ENCODE measurements at places on chromosomes 1 and 21.
A peak's percentile ranks its signal among the peaks of the same experiment; 100 is the strongest.

DNA sequence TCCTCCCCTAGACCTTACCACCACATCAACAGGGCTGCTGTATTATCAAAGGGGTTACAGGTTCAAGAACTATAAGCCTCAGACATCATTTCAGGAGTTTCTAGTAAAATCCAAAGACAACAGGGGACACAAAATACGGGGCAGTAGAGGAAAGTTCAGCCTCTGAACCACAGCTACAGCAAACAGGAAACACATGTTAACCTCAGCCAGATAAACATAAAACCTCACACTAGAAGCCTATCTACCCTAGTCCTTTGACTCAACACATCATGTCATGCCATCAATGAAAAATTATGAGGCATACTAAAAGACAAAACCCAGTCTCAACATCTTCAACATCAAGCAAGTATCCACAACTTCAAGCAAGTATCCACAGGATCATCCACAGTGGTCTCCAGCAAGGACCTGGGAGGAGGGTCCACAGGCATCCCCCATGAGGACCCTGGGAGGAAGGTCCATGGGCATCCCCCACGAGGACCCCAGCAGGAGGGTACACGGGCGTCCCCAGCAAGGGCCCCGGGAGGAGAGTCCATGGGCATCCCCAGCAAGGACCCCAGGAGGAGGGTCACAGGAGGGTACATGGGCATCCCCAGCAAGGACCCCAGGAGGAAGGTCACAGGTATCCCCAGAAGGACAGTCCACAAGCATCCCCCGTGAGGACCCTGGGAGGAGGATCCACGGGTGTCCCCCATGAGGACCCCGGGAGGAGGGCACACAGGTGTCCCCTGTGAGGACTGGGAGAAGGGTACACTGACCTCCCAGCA lies 440.0 kb downstream of the MATN1 start:
- no peak for DNase-seq

- DNase-seq: peak; percentile 66
These were observed 4.2 kb upstream of the ADORA3 start for GRCh38 chr1:111507411-111508201.

DNA sequence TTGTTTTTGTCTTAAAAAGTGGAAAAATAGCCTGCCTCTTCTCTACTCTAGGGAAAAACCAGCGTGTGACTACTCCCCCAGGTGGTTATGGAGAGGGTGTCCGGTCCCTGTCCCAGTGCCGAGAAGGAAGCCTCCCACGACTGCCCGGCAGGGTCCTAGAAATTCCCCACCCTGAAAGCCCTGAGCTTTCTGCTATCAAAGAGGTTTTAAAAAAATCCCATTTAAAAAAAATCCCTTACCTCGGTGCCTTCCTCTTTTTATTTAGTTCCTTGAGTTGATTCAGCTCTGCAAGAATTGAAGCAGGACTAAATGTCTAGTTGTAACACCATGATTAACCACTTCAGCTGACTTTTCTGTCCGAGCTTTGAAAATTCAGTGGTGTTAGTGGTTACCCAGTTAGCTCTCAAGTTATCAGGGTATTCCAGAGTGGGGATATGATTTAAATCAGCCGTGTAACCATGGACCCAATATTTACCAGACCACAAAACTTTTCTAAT lies 35.0 kb upstream of the TDRD10 start:
- no peak for DNase-seq

DNA sequence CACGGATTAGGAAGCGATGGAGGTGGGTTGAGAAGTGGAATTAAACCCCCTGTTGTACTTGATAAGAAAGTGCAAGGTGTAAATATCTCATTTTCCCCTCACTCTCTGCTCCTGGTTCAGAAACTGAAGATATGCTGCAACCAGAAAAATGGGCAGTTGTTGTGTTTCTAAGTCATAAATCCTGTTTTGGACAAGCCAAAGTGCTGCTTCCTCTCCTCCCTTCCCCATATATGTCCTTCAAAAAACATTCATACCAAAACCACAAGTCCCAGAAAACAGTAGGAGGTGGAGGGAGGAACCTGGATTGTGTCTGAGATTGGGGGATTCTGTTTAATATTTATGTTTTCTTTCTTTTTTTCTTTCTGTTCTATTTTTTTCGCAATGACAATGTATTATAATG lies 13.6 kb upstream of the ZNF362 start:
- DNase-seq: no peak

- no peak for DNase-seq
These were observed 32.4 kb downstream of the PRPF38A start for GRCh38 chr1:52436817-52437216.

- no peak for DNase-seq
These were observed at the start of gene KIAA0319L for GRCh38 chr1:35557118-35557610. KIAA0319L (minus strand) TSS chr1:35557403; CDS start chr1:35554491, 2,912 bp downstream.

DNA sequence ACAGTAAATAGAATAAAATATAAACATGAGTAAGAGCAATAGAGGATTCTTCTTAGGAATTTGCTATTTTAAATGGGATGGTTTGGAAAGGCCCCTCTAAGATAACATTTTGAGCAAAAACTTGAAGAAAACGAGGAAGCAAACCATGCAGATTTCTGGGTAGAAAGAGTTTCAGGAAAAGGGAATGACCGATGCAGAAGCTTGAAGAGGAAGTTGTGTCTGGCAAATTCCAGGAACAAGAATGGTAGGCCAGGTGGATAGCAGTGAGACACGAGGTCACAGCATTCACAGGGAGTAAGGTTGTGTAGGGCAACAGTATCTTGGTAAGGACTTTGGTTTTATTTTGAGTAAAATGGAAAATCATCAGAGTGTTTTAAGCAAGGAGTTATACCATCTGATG lies 108.9 kb downstream of the PEX14 start:
- no peak for DNase-seq

DNA sequence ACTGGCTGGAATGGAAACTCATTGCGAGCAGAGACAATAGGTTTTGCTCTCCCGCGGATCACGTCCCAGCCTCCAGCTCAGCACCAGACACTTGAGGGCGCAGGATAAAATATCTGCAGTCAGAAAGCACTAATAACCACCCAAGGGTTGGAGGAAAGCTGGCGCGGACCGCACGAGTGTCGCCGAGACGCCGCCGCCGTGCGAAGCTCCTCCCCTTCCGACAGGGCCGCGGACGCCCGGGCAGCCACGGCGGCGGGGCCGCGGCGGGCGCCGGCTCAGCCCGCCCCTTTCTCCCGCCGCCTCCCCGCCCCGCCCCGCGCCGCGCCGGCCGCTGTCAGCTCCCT lies at the start of gene CMPK1:
Gene CMPK1, plus strand, starts transcription at position 213 of the 344 bp plus-strand sequence. CDS start 156 bp downstream, outside the sequence.
- DNase-seq: peak; percentile 85

DNA sequence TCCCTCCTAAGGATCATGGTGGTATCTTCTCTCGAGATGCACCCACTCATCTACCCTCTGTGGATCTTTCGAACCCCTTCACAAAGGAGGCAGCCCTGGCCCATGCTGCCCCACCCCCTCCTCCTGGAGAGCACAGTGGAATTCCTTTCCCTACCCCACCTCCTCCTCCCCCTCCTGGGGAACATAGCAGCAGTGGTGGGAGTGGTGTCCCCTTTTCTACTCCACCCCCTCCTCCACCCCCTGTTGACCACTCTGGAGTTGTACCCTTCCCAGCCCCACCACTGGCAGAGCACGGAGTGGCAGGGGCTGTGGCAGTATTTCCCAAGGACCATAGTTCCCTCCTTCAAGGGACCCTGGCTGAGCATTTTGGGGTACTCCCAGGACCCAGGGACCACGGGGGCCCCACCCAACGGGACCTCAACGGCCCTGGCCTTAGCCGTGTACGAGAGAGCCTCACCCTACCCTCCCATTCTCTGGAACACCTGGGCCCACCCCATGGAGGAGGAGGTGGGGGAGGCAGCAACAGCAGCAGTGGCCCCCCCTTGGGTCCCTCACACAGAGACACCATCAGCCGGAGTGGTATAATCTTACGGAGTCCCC lies 14.5 kb upstream of the TARS2 start:
- DNase-seq: no peak

- no peak for DNase-seq
These were observed 70.4 kb downstream of the TUT4 start for GRCh38 chr1:52482326-52483004.

- DNase-seq: no peak
These were observed 18.8 kb downstream of the GATAD2B start for GRCh38 chr1:153903841-153904455.

- DNase-seq: no peak
These were observed 510.4 kb upstream of the ADAMTS5 start for GRCh38 chr21:27477296-27477695.

DNA sequence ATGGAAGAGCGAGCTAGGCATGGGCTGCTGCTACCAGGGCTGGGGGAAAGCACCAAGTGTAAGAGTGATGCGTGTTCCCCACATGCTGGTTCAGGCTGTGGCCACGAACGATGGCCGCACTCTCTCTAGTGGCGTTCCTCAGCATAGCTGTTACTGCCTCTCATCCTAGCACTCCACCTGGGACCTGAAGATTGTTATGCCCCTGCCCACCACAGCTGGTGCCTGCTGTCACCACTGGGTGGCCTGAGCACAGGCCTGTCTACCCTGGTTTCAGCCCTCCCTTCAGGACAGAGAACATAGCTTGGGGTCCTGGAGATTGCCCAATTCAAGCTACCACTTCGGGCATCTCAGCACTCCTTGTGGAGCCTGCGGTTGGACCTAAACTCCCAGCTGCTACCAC lies 80.1 kb upstream of the PDC start:
- DNase-seq: no peak
